Brain pericyte (primary cell): ENCODE measurements at places on chromosomes 7 and 10.

DNA sequence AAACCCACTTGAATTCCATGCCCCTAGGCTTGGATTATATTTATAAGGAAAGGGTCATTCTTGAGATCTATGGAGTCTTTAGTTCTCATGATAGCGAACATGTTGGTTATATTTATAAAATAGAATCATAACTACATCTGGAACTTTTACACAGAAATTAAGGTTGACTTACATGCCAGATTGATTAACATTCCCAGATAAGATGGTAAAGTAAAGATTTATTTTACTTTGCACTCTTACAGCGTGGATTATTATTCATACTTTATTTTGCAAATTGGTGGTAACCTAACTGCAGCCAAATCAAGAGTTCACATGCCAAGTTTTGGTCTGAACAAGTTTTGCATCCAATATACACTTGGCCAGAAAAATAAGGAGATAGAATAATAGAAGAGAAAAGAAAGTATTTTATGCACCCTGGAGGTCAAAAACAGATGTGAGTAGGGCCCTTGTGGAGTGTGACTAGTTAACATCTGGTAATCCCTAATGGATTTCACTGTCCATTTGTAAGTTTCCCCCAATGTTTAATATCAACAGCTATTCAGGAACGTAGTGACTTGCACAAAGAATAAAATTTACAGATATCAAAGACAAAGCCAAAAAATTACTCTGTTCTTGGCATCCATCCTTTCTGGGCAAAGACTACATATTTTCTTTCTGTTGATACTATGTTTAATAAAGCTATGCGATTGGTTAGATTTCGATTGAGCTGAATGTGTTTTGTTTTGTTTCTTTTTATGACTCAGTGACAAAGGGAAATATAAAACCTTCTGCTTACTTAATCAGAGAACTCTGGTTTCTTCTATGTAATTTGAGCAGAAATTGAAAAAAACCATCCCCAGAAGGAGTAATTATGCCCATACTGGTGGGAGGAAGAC is 10.1 kb upstream of the TMEM26 start:
- DNase-seq, result peak; percentile 67

GRCh38 chr7:3065724-3066143 is 22.1 kb upstream of the CARD11 start:
- no peak for DNase-seq

- no peak for DNase-seq
Measured at GRCh38 chr7:43926798-43927123, 525 bp downstream of the UBE2D4 start.

- DNase-seq, result no peak
Measured at GRCh38 chr7:72781161-72781560, 46.8 kb downstream of the TYW1B start.

GRCh38 chr7:1555046-1555812 is 776 bp downstream of the TMEM184A start:
- DNase-seq, result no peak

DNA sequence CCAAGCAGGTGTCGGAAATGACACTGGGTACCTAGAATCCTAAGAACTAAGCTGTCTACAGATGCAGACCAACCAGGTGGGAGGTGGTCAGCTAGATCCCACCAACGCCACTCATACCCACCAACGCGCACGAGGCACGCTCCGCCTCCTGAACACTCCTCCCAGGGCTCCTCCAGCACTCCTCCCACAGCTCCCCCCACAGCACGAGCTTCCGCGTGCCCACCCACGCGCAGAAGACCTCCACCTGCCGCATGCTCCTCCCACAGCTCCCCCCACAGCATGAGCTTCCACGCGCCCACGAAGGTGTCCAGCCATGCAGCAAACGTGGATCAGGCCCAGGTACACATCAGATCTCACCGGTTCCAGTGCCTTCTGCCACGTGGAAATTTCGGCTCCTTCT is 196.0 kb downstream of the MAD1L1 start:
- DNase-seq, result no peak

DNA sequence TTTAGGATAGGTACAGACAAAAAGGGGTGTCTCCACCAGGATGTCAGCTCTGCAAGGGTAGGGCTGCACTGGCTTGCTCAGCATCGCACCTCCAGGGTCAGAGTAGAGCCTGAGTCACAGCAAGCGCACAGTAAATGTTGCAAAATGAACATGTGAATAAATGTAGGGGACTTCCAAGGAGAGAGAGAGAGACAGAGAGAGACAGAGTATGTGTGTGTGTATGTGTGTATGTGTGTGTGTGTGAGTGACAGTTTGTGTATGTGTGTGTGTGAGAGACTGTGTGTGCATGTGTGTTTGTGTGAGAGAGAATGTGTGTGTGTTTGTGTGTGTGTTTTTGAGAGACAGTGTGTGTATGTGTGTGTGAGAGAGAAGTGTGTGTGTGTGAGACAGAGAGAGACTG is 163.3 kb downstream of the RPS24 start:
- DNase-seq, result no peak

GRCh38 chr7:147145194-147145593 is 1028.6 kb downstream of the CNTNAP2 start:
- DNase-seq, result no peak

- DNase-seq, result no peak
Measured at GRCh38 chr7:114263219-114263618, 151.4 kb upstream of the FOXP2 start.
